ENCODE measurements at places on chromosomes 12 and 14.
A peak's percentile ranks its signal among the peaks of the same experiment; 100 is the strongest.

DNA sequence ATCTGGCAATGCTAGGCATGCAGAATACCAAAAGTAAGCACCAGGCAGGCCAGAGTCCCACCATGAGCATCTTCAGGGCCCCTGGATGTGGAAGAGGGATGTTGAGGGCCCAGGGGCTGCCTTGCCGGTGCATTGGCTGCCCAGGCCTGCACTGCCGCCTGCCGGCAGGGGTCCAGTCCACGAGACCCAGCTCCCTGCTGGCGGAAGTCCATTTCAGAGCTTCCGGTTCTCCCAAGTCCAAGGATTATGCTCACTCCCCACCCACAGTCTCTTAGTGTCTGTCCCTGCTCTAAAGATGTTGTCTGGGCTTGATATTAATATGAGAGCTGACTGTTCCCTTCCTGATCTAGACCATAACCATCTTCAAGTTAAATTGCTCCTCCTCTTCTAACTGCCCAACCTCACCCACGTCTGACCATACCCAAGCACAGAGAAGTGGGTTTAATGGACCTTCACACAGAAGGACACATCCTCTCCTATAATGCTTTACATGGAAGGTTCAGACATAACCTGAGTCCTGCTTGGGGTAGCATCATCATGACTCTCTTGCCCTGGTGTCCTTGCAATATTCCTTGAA, 117.4 kb downstream of the DAD1 start:
- DNase-seq: peak; percentile 52

DNA sequence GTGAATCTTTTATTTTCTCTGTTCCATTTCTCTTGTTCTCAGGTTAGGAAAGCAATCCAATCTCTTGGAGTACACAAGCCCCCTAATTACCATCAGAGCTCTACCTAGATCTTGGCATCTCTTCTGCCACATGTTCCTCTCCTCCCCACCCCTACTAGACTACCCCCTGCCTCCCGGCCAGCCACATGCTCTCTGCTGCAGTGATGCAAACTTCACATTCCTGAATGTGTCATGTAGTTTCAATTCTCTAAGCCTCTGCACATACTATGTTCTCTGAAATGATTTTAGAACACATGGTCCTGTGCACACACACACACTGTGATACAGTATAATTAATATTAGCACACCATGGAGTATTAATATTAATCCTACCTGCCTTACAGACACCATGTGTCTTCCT, 104.6 kb downstream of the EFCAB11 start:
- DNase-seq: no peak

DNA sequence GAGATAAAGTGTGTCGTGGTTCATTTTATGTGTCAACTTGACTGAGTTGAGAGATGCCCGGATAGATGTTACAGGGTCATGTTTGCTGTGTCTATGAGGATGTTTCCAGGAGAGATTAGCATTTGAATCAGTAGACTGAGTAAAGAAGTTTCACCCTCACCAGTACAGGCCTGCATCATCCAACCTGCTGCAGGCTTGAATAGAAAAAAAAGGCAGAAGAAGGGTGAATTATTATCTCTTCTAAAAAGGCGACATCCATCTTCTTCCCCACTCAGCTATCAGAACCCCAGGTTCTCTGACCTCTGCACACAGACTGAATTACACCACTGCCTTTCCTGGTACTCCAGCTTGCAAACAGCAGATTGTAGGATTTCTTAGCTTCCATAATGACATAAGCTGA, 1293.7 kb upstream of the FLRT2 start:
- DNase-seq: no peak

- DNase-seq: no peak
Measured at GRCh38 chr14:91298576-91298975, 54.1 kb upstream of the GPR68 start.

- peak; percentile 54 for DNase-seq
Measured at GRCh38 chr14:55354500-55354899, 57.1 kb downstream of the ATG14 start.

GRCh38 chr12:38328306-38328895, 11.8 kb downstream of the ALG10B start:
- DNase-seq: peak; percentile 46

- no peak for DNase-seq
Measured at GRCh38 chr12:2562400-2562799, 232.4 kb upstream of the FKBP4 start.

DNA sequence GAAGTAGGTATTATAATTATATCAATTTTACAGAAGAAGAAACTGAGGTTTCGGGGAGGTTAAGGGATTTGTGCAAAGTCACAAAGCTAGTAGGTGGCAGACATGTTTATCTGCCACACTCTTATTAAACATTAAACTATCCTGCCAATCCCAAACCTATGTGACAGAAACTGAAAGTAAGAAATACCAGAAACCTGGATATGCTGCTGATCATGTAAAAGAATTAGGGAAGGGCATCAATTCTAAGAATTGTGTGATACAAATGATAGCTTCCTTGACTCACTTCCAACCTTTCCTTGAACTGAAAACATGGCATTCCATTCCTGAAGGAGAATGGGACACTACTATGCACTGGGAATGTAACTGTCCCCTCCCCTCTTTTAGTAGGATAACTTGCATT, 16.9 kb downstream of the TAOK3 start:
- peak; percentile 35 for DNase-seq

GRCh38 chr14:31894351-31894750, 182.8 kb upstream of the ARHGAP5 start:
- DNase-seq: no peak

DNA sequence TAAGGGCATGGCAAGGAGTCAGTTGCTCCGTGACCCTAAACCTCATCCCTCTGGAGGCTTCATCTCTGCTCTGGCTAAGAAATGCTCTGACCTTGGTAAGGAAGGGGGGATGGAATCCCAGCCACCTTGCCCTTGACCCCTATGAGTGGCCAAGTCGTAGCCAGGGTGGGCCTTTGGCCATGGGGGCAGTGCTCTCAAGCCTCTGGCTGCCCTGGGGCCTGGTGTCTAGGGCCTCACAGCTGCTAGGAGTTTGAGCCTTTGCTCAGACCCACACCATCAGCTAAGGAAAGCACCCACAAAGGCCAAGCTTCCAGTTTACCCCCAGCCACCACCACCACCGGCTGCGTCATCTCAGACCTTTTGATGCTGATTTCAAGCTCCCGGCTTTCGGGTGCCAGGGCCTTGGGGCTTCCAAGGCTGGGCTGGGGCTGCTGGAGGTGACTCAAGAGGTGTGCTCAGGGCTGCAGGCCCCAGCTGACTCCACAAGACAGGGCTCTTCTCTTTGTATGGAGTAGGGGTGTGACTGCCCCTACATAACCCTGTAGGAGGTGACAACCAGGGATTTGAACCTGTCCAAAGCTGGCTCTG, 3.7 kb downstream of the ASB2 start:
- no peak for DNase-seq

DNA sequence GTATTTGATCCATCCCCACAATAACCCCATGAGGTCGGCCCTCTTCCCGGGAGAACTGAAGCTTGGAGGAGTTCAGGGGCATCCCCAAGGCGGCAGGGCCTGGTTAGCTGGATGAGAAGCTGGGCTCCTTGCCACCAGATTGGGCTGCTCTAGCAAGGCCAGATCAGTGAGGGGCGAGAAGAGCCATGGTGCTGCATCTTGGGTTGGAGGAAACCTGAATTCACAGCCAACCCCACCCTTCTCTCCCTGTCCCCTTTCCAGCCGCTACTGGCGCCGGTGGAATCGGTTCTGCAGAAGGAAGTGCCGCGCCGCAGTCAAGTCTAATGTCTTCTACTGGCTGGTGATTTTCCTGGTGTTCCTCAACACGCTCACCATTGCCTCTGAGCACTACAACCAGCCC, 228.6 kb upstream of the FKBP4 start:
- DNase-seq: no peak

DNA sequence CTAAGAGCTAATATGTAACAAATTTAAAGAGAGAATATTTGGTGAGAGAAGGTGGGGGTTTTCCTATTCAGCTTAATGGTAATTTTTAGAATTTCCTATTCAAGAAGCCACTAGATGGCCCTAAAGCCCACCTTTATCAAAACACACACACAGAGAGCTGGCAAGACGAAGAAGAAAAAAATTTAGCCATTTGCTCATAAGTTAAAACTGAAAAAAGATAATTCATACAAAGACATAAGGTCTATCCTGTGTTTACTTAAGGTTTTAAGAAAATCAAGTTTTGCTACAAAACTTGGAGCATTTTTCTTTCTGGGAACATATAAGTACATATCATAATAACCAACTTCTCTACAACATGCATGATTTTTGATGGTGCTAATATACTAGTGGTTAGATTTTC, 46.8 kb upstream of the PCED1B start:
- DNase-seq: peak; percentile 68

GRCh38 chr14:95270203-95270602, 49.5 kb downstream of the CLMN start:
- no peak for DNase-seq

- peak; percentile 78 for DNase-seq
Measured at GRCh38 chr12:11839091-11839641, 189.7 kb downstream of the ETV6 start.

GRCh38 chr12:66959276-66959675, 280.4 kb upstream of the GRIP1 start:
- no peak for DNase-seq

- DNase-seq: no peak
Measured at GRCh38 chr14:101588990-101589389, 27.7 kb downstream of the DIO3 start.

GRCh38 chr12:76964784-76965571, 86.2 kb upstream of the CSRP2 start:
- DNase-seq: no peak

DNA sequence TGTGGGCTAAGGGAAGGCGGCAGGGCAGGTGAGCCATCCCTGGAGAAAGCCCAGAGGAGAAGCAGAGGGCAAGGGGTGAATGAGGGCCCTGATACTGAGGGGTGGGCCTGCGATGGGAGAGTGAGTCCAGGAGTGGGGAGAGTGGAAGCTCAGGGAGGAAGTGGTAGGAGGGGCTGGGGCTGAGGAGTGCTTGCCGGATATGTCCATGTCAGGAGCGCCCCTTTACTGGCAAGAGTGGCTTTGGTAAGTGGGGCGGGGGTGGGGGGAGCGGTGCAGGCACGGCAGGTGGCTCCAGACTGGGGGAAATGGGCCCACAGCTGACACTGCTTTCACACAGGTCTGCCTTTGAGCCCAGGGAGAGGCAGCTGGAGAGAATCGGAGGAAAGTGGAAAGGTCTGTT, 86.4 kb upstream of the GPR68 start:
- DNase-seq: no peak

GRCh38 chr12:67747869-67748742, 99.6 kb downstream of the DYRK2 start:
- DNase-seq: peak; percentile 71

Measured in M059J (cell line).